Astrocyte (in vitro differentiated cells and primary cell): ENCODE measurements at places on chromosomes 7 and 10. TPM values are rescaled to one million over a fixed set of nuclear protein-coding genes. Genes with fewer than 3 reads are reported as not detected.

DNA sequence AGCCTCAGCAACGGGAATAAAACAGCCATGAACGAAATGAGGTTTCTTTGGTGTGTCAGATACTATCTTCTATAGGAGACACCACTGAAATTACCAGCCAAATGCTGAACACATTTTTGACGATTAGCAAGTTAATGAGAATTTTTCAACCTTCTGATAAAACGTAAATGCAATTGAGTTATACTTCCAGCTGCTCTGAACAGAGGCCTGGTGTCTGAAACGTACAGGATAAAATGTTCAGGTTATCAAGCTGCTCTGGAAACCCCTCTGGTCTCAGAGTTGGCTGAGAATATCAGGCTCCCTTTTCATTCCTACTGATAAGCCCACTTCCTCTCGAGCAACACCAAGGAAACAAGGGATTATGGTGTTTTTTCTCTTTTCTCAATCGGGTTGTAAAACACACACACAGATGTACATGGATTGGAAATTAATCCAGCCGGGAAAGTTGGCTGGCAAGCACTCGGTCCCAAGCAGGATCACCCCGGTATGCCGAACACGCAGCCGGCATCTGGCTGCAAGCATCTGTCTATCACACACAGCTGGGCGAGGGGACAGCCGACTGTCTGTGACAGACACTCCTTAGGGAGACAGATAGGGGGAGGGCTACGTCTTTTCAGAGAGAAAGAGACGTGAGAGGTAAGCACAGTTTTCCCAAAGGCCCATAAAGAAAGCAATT is 171.8 kb downstream of the PRKAG2 start:
- DNase-seq: no peak

The TMEM139 gene
- total RNA-seq: 0.20 TPM in 1 of 2 replicates, not detected in the other

The DNAJB12 gene
- total RNA-seq: 24.3 and 24.8 TPM in 2 replicates

The HABP2 gene
- not detected in 2 replicates for total RNA-seq

DNA sequence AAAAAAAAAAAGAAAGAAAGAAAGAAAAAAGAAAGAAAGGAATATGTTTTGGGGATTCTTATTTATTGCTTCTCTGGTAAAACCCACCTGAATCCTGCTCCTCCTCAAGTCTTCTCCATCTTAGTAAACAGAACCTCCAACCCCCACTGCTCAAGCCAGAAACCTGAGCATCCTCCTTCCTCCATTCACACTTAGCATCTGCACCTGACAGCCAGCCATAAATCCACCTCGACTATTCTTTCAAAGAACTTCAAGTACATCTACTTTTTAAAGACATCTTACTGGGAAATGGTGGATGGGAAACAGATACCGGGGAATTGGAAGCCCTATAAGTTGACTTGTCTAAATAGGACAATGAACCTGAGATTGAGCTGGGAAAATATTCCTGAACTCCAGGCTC is 519.9 kb upstream of the DPP6 start:
- no peak for DNase-seq

GRCh38 chr7:101678658-101679057 is 49.6 kb upstream of the MYL10 start:
- DNase-seq: peak; percentile 81

- DNase-seq: peak; percentile 79
Measured at GRCh38 chr7:52648872-52649271, 386.6 kb upstream of the POM121L12 start.

GRCh38 chr7:37541810-37542443 is 93.3 kb upstream of the ELMO1 start:
- no peak for DNase-seq

The LBX1 gene
- not detected in 2 replicates for total RNA-seq

- no peak for DNase-seq
Measured at GRCh38 chr7:44411306-44411705, 79.2 kb downstream of the NUDCD3 start.

GRCh38 chr7:41487229-41487940 is 215.5 kb downstream of the INHBA start:
- no peak for DNase-seq

The GATA3 gene
- total RNA-seq: 11.8 and 17.6 TPM in 2 replicates

- no peak for DNase-seq
Measured at GRCh38 chr10:18650404-18650997, 886 bp downstream of the NSUN6 start.

DNA sequence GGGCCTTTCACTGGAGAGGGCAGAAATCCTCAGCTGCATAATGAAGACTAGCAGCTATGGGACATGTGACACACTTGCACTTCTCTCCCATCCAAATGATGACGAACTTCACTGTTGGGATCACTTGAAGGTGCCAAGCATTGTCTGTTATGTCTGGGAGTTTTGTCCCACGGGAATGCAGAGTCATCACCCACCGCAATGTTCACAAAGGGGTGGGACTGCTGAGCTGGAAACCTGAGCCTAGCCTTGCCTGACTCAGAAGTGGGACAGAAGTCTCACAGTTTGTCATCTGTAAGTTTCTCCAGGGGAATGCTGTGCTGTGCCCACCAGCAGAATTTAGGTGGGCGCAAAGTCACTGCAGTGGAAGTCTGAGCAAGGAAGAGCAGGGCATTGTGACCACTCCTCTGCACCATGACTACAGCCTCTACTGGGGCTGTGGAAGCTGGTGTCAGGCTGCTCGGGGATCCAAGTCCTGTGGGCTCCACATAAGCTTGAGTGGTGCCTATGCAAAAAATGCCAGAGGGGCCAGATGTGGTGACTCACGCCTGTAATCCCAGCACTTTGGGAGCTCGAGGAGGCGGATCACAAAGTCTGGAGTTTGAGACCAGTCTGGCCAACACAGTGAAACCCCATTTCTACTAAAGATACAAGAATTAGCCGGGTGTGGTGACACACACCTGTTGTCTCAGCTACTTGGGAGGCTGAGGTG is 472.0 kb upstream of the CNTNAP2 start:
- no peak for DNase-seq

GRCh38 chr10:31792745-31793144 is 135.9 kb downstream of the ARHGAP12 start:
- no peak for DNase-seq

The AQP1 gene
- total RNA-seq: 6.7 and 10.0 TPM in 2 replicates

GRCh38 chr7:100711369-100711768 is 5.4 kb downstream of the POP7 start:
- no peak for DNase-seq

- no peak for DNase-seq
Measured at GRCh38 chr7:4010061-4010605, 672.0 kb upstream of the FOXK1 start.

GRCh38 chr10:91460681-91461080 is 50.5 kb downstream of the HECTD2 start:
- no peak for DNase-seq
